Right renal pelvis (tissue), 4 donors: ENCODE measurements at places on chromosomes 3 and 15.

- DNase-seq, result no peak
These were observed 386.9 kb downstream of the PDCD6IP start for GRCh38 chr3:34185301-34185700.

DNA sequence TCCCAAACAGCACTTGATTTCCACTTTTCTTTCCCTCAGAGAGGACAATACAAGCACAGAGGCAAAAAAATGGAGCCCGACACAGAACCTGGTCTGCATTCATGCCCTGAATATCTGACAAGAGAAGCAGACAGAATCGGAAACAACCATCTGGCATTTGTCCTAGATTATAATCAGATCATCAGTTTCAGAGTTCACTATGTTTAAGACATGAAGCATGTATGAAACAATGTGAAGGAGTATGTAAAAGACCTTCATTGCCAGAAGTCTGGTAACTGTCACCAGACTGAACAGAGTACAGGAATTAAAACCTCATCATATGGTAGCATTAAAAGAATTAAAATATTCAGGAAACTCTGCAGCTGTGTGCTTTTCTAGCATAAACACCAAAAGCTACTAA, 65.0 kb downstream of the SETD2 start:
- no peak for DNase-seq

GRCh38 chr15:82680200-82681102, 29.2 kb downstream of the AP3B2 start:
- DNase-seq, result peak; percentile 59

GRCh38 chr15:100224206-100225185, 117.3 kb downstream of the ADAMTS17 start:
- no peak for DNase-seq

GRCh38 chr15:80455668-80456442, 51.7 kb downstream of the ARNT2 start:
- peak; percentile 58 for DNase-seq

GRCh38 chr3:103991461-103992115, 1375.1 kb upstream of the ALCAM start:
- DNase-seq, result no peak

DNA sequence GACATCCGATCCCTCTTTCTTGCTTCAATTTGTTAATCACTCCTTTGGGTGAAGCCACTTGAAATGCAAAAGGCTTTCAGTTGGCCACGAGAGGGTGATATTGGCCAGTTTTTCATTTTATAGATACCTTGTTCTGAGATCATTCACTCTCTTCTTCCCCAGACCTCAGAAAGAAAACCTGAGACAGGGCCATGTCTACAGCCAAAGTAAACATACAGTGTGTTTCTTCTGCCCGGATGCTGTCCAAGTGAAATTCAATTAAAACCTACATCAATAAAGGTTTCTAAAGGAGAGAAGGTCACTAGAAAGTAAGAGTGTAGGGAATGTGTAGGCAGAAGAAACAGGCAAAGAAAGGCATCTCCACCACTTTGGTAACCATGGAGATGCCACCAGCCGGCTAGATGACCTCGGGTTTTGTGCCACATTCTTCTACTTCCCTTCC, 39.5 kb upstream of the FMN1 start:
- no peak for DNase-seq

DNA sequence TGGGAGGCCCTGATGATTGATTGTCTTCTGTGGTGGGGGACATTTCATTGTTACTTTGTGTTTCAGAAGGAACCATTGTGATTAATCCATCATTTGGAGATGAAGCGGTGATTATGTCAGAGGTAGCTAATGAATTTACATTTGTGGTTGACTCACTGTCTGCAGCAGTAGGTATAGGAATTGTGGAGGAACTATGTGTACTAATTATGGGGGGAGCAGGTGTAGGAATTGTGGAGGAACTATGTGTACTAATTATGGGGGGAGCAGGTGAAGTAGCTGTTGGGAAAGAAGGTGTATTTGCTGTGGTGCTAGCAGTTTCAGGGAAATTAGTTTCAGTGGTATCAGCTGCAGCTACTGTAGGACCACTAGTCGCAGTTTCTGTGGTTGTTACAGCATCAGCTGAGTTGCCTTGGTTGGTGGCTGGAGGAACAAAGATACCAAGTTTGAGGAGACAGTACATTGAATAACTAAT, 6.9 kb downstream of the MUC13 start:
- no peak for DNase-seq

DNA sequence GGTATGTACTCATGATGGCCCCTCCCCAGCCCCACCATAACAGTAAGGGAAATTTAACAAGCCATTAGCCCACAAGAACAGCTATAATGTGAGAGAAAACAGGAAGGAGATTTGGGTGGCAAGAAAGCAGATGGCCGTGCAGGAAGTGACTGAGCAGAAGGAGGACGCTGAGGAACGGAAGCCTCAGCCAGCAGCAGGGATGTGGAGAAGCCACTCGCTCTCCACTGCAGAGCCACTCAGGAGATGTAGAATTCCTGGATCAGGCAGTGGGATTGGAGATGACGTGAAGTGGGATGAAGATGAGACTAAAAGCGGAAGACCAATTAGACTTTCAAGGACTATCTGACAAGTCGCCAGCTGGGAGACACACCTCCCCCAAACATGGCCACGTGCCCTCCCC, 31.2 kb downstream of the PRR23E start:
- DNase-seq, result no peak

DNA sequence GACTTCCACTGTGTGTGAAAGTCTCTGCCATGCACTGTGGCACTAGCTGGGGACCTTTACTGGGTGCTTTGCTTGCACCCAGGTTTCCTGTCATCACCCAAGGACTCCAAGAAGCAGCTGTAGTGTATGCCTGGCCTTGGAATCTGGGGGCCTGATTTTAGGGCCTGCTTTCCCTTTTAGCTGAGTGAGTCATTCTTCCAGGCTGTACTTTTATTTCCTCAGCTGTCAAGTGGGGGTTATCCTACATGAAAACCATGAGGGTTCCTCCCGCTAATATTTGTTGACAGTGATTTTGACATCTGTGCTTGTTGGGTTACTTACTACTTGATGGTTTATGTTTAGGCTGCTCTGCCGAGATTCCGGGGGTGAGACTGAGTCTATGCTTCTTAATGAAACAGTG, 18.5 kb downstream of the GORASP1 start:
- no peak for DNase-seq

DNA sequence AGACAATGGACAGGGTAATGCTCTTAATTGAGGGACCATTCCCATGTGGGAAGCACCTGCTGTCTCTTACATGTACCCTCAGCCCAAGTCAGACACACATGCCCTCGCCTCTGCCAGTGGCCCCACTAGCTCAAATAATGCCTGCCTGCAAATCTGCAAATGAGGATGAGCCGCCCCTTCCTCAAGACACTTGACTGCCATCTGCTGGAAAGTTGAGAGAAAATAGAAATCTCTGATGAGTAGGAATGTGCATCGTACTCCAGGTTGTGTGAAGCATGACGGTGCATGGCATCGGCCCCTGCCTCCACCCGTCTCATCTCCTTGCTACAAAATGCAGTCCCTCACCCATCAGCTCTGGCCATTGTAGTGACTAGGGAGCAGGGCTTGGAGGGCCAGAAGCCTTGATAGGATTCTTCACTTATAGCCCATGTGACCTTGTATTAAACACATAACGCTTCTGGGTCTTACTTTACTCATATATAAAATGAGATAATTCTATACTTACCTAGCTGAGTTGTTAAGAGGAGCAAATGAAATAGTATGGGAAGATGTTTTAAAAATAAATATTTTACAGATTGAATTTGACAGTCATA, 6.3 kb upstream of the SCN5A start:
- no peak for DNase-seq

GRCh38 chr3:195550723-195551122, 7.6 kb upstream of the PPP1R2 start:
- DNase-seq, result peak; percentile 39

DNA sequence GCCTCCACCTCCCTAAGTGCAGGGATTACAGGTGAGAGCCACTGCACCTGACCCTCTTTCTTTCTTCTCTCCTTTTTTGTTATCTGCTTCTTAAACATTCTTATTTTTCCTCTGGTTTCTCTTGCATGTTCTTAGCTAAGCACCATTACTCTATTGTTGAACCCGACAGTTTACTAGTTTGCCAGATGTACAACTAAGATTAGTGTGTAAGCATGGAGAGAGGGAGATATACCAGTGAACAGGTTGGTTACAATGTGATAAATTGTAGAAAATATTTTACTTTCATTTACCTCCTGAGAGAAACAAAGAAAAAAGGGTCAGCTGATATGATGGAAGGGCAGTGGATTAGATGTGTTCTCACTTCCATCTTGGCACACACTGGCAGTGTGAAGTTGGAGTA, 4.9 kb downstream of the HAUS2 start:
- DNase-seq, result no peak

GRCh38 chr3:196149375-196149774, 61.8 kb downstream of the ZDHHC19 start:
- DNase-seq, result no peak

- DNase-seq, result no peak
These were observed 7.2 kb upstream of the VPS8 start for GRCh38 chr3:184804801-184805200.

- DNase-seq, result no peak
These were observed 51.0 kb downstream of the NFKBIZ start for GRCh38 chr3:101900316-101900715.
